ENCODE measurements at places on chromosomes 7 and 10. TPM values are rescaled to one million over a fixed set of nuclear protein-coding genes. Genes with fewer than 3 reads are reported as not detected.

TEX47 gene
- total RNA-seq, result not detected

OR2A25 gene
- not detected for total RNA-seq

VSTM2A gene
- total RNA-seq, result not detected

C7orf57 gene
- total RNA-seq, result 0.92 TPM

HOXA6 gene
- total RNA-seq, result not detected

OPALIN gene
- not detected for total RNA-seq

DDC gene
- total RNA-seq, result not detected

MYH16 gene
- total RNA-seq, result not detected

GIMAP6 gene
- 45.8 TPM for total RNA-seq

PRKCQ gene
- 44.1 TPM for total RNA-seq

CCDC7 gene
- total RNA-seq, result 12.1 TPM

FKBP6 gene
- total RNA-seq, result not detected

ASZ1 gene
- total RNA-seq, result not detected

DOCK1 gene
- 0.18 TPM for total RNA-seq

MYO1G gene
- total RNA-seq, result 363 TPM

FGFBP3 gene
- total RNA-seq, result 3.6 TPM

OR6V1 gene
- total RNA-seq, result not detected

PCDH15 gene
- not detected for total RNA-seq

ELAPOR2 gene
- 3.3 TPM for total RNA-seq

STAG3 gene
- total RNA-seq, result 5.1 TPM

PAX2 gene
- total RNA-seq, result 0.04 TPM

PPP1R17 gene
- total RNA-seq, result not detected

All from CD8-positive, alpha-beta memory T cell (primary cell).